Activated T-helper 1 cell treated with anti-CD3 and anti-CD28 coated beads, Interleukin-2, amount 50 U/mL, for 16 hours (primary cell): ENCODE measurements at places on chromosomes 2 and 18.

DNA sequence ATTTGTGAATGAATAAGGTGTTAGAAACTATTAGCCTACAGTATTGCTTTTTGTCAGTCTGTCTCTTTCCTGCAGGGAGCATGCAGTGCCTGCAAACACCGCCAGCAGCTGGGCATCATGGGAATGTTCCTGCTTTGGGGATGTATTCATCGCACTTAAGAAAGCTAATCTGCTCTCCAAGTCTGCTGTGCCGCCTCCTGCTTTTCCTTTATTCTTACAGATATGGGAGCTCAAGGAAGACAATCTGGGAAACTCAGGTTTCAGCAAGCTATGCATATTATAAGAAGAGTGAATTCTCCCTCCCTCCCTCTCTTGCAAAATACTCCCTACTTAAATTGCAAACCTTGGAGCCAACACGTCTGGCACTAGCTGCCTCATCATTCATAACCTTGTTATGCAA, 479.2 kb upstream of the ACVR2A start:
- DNase-seq: no peak

DNA sequence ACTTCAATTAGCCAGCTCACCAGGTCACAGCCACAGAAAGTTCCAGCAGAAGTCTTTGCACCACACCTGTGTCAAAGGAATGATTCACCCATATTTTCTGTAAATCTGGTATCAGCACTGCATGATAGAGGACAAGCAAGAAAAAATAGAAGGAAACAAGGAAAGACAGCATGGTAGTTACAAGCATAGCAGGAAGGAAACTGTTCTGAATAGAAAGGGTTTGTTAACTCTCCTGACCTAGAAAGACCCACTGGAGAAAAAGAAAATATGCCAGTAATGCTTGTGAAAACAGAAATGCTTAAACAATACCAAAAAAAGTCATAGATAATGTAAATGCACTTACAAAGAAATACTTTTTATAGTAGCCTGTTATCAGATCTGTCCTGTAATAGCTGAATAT, 40.8 kb downstream of the SCRN3 start:
- no peak for DNase-seq

DNA sequence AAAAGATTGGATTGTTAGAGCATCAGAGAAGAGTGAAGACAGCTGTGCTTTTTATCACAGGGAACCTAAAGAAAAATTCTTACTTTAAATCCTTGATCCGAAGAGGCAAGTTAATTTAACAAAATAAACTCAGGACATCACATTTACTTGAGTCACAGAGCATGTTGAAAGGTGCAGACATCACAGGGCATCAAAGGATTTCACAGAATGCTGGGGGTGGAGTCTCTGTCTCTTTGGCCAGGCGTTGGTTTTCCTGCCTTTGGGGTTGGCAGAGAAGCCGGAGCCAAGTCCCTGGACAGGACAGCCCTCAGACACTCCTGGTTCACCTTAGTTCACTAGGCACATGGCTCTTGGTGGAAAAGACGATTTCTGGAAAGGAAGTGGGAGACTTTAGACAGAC, 56.3 kb downstream of the SH3RF3 start:
- DNase-seq: no peak

DNA sequence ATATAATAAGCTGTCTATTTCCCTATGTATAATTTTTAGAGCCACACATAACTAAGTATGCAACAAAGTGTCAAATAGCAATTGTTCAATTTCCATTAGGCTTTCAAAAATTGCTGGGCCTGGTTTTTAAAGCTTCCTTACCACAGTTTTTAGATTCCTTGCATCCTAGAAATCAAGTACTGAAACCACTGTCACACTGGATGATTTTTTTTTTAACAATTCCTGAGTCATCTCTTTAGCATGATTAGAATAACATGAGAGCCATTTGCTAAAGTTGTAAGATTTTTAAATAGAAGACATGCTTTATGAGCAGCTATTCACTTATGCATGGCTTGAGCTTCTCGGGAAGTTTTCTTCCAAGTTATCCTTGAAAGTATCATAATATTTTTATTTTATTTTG, 319.5 kb upstream of the NXPH2 start:
- no peak for DNase-seq

- no peak for DNase-seq
These were observed 47.1 kb downstream of the IKZF2 start for GRCh38 chr2:213104092-213104902.

GRCh38 chr2:168210895-168211570, 36.4 kb downstream of the STK39 start:
- DNase-seq: no peak

DNA sequence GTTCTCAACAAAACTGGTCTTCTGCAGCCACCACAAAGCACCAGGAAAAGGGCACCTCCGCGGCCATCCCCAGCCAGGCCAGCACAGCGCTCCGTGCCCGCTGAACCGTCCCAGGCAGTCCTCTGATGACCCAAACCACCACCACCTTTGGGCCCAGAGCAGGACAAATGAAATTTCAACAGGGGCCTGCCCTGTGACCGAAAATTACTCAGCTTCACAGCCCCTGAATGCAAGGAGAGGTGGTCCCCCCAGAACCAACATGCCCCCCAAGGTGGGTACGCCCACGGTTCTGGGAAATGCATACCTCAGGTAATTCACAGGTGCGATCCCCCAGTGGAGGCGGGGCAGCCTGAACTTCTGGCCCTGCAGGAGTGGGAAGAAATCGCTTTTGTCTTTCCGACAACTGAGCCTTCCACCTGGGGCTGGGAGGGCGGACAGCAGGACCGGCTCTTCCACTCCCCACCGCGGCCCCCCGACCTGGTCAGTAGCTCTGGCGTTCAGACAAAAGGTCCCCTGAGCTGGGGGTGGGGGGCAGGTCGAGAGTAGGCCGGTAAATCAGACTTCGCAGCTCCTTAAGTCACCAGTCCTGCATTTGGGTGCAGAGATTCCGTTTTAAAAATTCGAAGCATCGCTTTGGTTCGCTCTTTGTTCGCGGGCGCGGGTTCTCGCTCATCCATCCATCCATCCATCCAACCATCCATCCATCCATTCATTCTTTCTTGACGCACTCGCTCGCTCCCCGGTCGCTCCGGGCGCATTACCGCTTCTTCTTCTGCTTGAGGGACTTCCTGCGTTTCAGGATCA, 1.4 kb downstream of the ARL4C start:
- DNase-seq: no peak

- DNase-seq: no peak
These were observed 23.5 kb downstream of the MMADHC start for GRCh38 chr2:149564097-149564496.

DNA sequence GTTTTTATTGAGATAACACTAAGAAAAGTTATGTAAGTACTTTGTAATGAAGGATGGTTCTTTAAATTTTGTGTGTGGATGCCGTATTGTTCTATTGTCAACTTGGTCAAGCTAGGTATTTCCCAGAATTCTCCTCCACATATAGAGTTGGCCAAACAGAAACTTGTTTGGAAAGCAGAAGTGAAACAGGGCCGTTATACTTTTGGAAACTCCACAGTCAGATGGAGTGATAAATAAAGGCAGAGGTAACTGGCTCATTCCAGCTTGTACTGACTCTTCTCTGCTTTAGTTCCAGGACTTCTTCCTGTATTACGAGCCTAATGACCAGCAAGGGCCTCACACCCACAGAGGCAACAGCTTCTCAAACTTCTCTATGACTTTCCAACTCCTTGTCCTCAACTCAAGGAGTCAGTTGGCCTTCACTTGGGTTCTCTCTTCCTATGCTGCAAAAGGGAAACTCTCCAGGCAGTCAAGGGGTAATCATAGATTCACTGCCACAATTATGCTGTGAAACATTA, 16.4 kb upstream of the STARD7 start:
- DNase-seq: no peak
